ENCODE measurements at places on chromosomes 7 and 10.

GRCh38 chr7:6237011-6237410 lies 35.4 kb downstream of the CYTH3 start:
- no peak for DNase-seq

- no peak for DNase-seq
Measured at GRCh38 chr10:110822035-110822711, 49.6 kb upstream of the PDCD4 start.

GRCh38 chr10:130470973-130471372 lies 334.8 kb downstream of the GLRX3 start:
- no peak for DNase-seq

GRCh38 chr10:129896136-129896859 lies 67.8 kb downstream of the EBF3 start:
- no peak for DNase-seq

GRCh38 chr7:7682861-7683260 lies 35.5 kb downstream of the RPA3 start:
- no peak for DNase-seq

DNA sequence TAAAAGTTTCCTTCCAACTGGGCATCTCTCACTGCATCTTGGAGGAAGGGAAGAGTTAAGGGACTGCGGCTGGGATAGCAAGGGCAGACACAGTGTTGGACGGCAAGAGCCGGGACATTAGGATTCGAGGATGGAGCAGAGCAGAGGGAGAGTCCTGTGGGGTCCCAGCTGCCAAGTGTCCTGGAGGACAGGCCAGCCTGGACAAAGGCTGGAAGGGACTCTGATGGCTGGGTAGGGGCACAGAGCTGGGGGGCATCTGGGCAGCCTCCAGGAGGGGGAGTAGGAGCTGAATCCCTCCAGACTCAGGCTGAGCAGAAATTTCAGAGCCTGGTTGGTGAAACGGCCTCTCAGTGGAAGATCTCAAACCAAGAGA lies 19.2 kb downstream of the SFTPA1 start:
- DNase-seq = no peak

DNA sequence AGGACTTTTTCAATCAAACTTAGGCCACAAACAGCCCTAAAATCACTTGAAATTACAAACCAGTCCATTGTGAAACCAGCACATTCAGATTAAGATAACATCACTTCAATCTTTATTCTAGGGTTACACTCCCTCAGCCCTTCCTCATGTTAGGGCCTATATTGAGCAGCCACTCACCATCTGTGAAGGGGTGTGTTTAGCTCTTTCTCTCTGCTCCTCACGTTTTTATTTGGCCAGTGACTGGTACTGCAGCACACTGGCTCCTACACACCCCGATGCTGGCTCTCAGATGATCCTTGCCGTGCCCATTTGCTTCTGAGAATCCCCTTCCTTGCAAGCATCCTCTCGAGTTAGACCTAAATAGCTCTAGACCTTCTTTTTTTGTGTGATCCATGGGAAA lies 604.5 kb downstream of the INHBA start:
- no peak for DNase-seq

DNA sequence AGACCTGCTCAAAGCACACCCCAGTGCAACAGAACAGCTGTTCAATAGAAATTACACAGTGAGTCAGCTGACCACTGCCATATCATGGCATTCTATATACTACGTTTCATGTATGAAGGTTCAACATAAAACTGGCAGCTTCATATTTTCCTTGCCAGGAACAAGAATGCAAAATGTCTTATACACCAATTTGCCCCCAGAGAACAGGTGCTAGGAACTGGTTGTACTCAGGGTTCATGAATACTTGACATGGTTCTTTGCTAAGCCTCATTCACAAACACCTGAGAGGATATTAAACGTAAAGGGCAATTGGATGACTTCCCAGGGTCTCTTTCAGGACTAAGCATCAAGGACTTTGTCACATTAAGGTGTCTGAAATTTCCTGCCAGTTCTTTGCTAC lies 6.9 kb downstream of the MYOF start:
- peak; percentile 44 for DNase-seq

DNA sequence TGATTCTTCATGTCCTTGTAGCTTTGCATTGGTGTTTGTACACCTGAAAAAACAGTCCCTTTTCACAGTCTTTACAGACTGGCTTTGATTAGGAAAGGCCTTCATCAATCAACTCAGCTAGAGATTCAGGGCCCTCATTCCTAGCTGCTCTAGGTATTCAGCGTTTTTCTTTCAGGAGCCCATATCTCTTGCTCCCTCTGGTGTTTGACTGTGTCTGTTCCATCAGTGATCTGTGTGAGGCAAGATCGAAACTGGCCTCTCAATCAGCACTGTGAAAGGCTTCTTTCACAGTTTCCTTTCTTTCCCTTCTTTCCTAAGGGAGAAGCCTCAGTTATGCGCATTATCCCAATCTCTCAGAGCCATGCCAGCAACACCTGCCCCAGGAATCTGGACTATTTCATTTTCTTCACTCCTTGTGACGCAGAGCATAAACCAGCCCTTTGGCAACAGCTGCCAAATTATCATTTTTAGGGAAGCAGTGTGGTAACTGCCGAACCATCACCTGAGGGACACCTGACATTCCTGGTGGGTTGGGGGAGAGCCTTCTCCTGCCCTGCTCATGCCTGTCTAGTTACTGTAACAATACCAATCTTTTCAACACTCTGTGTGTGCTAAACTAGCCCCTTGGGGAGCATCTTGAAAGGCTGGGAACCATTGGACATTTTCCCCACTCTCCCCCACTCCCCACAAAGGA lies 75.7 kb upstream of the CCDC71L start:
- peak; percentile 84 for DNase-seq

DNA sequence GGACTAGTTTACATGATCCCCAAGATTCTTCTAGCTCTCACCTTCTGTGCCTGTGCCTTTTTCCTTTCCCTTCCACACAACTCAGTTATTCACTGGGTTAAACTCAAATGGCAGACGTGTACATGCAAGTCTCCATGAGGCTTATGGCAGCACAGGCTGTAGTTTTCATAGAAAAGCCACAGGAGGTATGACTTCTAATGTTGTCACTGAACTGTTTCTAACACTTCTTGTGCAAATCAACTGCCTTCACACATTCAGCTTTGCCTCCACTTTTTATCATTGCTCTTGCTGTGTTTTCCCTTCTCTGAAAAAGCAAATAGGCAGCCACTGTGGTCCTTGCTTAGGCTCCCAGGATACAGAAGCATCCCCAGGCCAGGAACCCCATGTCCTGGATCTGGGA lies 5.3 kb upstream of the GIMAP5 start:
- DNase-seq = no peak

DNA sequence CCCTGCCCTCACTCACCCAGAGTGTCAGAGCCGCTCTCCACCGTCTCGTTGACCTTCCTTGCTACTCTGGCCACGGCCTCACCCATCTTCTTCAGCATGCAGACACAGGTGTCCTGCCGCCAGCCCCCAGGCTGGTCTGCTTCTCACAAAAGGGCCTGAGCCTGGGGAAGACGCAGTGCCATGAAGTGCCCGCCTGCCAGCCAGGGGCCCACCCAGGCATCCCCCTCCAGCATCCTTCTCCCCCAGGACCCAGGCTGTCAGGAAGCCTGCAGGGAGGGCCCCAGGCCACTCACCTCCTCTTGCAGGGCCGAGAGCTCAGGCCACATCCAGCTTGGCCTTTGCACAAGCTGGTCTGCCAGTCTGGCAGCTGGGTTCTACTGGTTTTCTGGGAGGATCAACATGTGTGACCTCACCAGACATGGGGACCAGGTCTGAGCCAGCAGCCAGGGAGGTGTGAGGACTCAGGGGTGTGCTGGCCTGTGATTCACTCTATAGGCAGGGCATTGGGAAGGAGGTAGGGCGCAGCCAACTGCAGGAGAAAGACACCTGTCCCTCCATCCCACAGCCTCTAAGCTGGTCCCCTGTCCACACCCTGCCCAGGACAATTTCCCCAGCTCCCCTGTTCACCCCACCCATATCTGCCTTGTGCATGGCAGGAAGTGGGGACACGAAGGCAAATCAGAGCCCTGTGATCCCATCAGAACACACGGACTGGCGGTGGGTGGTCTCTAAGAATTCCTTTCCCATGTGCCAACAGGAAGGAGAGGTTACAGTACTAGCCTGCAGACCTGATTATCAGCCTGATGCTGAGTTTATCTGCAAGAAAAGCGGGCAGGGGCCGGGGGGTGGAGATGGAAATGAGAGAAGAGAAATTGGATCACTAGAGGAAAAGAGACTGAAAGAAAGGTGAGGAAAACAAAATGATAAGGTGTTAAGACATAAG lies 5.7 kb downstream of the LRRC20 start:
- peak; percentile 14 for DNase-seq

DNA sequence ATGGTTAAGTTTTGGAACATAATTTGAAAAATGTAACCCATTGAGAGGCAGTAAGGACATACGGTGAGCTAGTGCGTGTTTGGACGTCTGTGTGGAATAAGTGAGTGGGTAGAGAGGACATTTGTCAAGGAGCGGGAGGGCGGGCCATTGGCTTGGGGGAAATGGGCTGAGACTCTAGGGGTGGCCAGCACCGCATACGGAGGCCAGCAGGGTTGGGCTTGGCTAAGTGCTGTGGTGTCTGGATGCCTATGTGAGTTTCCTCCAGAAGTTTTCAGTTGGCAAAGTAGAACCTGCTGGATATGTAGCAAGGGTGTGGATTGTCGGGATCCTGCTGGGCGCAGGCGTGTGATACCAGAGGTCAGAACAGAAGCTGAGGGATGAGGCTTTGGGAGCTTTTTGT lies 103.0 kb downstream of the TCF7L2 start:
- DNase-seq = no peak

GRCh38 chr7:141696348-141696747 lies 5.6 kb downstream of the DENND11 start:
- no peak for DNase-seq

DNA sequence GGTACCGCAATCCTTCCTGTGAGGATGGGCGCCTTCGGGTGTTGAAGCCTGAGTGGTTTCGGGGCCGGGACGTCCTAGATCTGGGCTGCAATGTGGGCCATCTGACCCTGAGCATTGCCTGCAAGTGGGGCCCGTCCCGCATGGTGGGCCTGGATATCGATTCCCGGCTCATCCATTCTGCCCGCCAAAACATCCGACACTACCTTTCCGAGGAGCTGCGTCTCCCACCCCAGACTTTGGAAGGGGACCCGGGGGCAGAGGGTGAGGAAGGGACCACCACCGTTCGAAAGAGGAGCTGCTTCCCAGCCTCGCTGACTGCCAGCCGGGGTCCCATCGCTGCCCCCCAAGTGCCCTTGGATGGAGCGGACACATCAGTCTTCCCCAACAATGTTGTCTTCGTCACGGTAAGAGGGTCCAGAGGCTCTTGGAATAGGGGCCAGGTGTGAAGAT lies 1.7 kb downstream of the MEPCE start:
- no peak for DNase-seq

- peak; percentile 48 for DNase-seq
Measured at GRCh38 chr7:34928052-34928451, 109.2 kb downstream of the DPY19L1 start.

- DNase-seq = no peak
Measured at GRCh38 chr7:68684246-68684839, 913.9 kb upstream of the AUTS2 start.

GRCh38 chr7:106855540-106856132 lies 9.4 kb upstream of the PIK3CG start:
- no peak for DNase-seq

DNA sequence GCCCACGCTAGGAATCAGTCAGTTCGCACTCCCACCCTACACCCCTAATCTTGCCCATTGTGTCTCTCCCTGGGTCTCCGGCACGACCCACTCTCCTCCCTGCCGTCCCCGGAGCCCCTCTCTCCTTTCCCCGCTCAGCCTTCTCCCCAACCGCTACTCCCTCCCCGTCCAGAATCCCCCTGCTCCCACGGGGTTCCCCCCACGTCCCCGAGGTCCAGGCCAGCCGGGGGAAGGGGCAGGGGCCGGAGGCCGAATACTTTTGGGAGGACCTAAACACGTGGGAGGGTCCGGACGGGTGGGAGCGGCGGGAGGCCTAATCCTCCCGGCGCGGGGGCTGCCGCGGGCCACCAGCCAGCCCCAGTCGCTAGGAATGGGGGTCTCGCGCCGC lies 560 bp downstream of the RARRES2 start:
- no peak for DNase-seq

- no peak for DNase-seq
Measured at GRCh38 chr10:133062085-133062484, 25.6 kb upstream of the ADGRA1 start.

GRCh38 chr10:62054830-62055229 lies 153.3 kb downstream of the ARID5B start:
- DNase-seq = no peak

- no peak for DNase-seq
Measured at GRCh38 chr7:42010751-42011150, 226.3 kb downstream of the GLI3 start.

DNA sequence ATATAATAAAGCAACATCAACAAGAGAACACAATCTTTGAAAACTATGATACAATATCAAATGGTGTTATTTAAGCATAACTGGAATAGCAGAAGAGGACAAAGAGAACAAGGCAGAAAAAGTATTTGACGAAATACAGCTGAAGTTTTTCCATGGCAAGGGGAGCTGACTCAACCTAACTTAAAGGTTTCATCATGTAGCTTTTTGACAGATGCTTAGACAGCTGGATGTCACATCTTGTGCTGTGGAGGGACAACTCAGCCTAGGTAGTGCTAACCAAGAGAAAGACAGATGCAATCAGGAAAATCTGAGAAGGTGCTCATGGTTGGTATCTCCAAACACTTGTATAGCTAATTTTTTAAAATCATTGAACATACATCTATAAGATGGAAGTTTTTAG lies 208.2 kb downstream of the TFEC start:
- peak; percentile 74 for DNase-seq

DNA sequence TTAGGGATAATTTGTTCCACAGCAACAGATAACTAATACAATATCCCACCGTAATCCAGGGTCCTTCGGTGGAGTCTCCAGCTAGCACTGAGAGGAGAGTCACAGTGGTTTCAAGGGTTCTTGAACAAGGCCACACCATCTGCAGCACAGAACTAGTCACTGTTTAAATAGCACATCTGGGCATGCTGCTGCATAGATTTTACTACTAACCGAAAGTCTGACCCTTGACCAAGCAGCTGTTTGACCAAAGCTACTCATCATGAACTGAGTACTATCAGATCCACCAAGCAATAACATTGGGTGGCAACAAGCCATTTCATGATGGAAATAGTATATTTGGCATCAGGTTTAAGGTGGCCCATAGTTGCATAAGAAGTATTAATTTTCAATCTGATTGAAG lies 53.2 kb downstream of the ANKMY2 start:
- DNase-seq = peak; percentile 54

GRCh38 chr7:26052706-26053105 lies 99.3 kb upstream of the NFE2L3 start:
- peak; percentile 14 for DNase-seq

GRCh38 chr10:43861966-43862751 lies 213.5 kb upstream of the ZNF32 start:
- DNase-seq = peak; percentile 68

DNA sequence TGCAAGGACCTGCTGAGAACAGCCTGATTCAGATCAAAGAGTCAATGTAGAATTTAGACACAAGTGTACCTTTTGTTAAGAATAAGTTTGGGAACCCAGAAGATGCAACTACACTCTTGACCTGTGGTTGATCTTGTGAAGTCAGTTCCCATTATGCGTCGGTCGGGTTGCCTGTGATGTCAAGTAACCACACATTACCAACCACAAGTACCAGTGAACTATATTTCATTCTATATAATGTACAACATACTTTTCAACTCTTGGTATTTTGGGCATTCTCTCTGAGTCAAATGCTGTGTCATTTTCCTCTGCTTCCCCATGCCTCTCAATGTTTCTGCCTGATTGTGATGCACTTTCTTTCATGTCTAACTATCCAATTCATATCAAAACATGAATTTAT lies 426.2 kb downstream of the ETV1 start:
- DNase-seq = no peak

- DNase-seq = peak; percentile 58
Measured at GRCh38 chr10:124306922-124307371, 111.8 kb downstream of the OAT start.
